ENCODE measurements at places on chromosomes 6 and 20.

DNA sequence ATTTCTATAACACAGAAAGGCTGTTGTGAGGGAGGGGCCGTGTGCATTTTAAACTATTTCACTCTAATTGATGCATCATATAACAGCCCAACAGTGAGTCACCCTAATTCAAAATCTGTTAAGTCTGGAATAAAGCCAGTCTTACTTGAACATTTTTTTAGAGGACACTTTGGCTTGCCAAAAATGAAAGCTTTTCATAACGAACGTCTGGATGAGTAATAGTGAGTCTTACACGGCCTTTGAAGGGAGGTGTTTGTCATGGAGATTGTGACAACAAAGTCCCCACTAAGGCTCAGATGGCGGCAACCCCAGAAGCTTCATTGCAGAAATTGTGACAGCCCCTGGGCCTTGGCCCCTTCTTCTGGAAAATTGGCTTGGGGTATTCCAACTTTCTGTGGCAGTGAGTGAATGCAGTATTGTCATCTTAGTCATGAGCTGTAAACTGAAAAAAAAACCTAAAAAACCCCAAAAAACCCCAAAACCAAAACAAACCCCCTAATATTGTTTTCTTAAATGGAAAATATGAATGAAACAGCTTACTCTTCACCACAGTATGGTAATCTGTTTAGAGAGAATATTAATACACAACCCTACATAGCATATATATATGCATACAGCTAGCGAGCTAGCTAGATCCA is 92.6 kb upstream of the CLDN20 start:
- DNase-seq = peak; percentile 24

DNA sequence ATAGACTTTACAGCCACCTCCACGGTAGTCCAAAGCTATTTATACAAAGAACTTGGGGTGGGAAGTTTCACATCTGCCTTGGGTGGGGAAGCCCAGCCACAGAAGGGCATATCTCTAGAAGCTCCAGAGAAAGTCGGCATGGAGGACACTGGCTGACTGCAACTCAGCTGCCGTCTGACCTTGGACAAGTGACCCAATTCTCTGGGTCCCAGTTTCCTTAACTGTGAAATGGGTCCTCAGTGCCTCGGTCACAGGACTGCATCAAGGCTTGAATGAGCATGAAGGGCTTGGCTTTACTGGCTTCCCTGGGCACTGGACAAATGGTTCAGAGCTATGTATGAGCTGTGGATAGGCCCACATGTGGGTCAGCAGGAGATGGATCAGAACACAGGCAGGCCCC is 58.6 kb downstream of the NOL4L start:
- no peak for DNase-seq

GRCh38 chr6:27178407-27178730 is 69.1 kb upstream of the PRSS16 start:
- DNase-seq = no peak

- no peak for DNase-seq
These were observed 38.4 kb upstream of the EYA4 start for GRCh38 chr6:133202610-133203343.

DNA sequence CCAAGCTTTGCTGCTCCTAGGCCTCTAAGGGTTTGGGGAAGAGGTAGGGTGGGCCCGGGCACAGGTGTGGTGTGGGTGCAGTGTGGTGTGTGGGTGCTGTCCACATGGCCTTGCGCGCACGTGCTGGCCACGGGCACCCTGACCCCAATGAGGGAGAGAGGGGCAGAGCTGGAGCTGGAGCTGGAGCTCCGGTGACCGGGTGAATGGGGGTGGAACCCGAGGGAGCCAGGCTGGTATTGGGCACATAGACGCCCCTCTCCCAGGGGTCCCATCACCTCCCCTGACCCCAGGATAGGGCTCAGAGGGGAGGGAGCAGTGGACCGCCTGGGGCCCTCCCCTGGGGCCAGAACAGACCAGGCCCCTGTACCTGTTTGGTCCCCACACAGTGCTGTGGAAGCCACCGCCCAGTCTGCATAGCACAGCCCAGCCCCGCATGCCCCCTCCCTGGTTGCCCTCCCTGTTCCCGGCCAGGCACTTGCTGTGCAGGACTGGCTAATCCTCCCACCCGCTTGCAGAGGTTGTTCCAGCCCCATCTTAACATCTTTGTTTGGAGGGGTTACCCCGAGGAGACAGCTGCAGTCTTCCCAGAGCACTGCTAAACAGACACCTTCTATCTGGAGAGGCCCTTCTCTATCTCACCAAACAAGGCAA is 984 bp downstream of the ADAM33 start:
- DNase-seq = no peak

GRCh38 chr6:22364306-22364705 is 67.5 kb upstream of the PRL start:
- DNase-seq = no peak
